Mesothelial cell of epicardium (in vitro differentiated cells): ENCODE measurements at places on chromosomes 13 and 19.

DNA sequence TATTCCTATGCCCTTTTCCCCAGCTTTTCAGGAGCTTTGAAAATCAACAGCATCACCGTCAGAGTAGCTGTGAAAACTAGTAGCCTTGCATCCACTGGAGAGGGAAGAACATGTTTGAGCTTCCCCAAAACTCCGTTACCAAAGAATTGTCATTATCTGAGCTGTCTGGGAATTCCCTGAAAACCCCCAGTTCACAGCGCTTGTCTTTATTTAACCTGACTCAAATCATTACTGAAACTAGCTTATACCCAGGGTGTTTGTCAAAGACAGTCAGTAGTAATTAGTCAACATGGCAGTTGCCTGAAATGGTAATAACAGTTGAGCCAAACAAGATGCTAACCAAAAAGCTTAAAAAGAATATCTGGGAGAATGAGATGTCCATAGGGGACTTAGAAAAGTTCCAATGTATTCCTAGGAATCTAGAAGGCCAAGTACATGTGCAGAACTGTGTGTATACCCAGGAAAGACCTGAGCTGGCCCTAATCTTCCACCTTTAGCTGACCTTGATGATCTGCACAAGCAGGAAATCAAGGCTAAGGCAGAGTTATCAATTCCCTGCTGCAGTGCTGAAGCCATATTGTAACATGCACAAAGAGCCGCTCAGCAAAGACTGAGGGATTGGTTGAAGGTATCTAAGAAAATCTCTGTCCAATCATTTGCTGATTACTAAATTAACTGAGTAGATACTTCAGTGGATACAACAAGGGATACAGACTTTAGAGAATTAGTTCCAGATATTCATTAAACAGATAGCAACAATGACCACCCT lies 130.8 kb downstream of the KL start:
- no peak overlapping the region for H3K4me3 ChIP-seq
- DNase-seq, result no peak
- H3K4me1 ChIP-seq, result peaks cover 18% of the 10 kb centered on the region
- H3K27ac ChIP-seq, result no peak overlapping the region
- no peaks in the 10 kb centered on the region for H3K27me3 ChIP-seq

GRCh38 chr13:45704854-45705695 lies 3.0 kb downstream of the CBY2 start:
- H3K36me3 ChIP-seq, result no peaks in the 10 kb centered on the region
- peaks cover 40% of the 10 kb centered on the region for H3K27me3 ChIP-seq
- no peak overlapping the region for H3K27ac ChIP-seq
- DNase-seq, result no peak
- no peaks in the 10 kb centered on the region for H3K4me1 ChIP-seq

GRCh38 chr13:112003941-112004340 lies 63.0 kb upstream of the SOX1 start:
- no peak for DNase-seq
- peaks cover 58% of the 10 kb centered on the region for H3K27me3 ChIP-seq
- no peak overlapping the region for H3K4me3 ChIP-seq
- no peaks in the 10 kb centered on the region for H3K36me3 ChIP-seq
- H3K27ac ChIP-seq, result no peak overlapping the region
- no peaks in the 10 kb centered on the region for H3K4me1 ChIP-seq

- no peaks in the 10 kb centered on the region for H3K4me1 ChIP-seq
- H3K27me3 ChIP-seq, result peaks cover 20% of the 10 kb centered on the region
- H3K27ac ChIP-seq, result no peak overlapping the region
- H3K36me3 ChIP-seq, result no peaks in the 10 kb centered on the region
- no peak for DNase-seq
Measured at GRCh38 chr19:3145909-3146676, 10.3 kb downstream of the GNA15 start.
